ENCODE measurements at places on chromosomes 1 and 21.
A peak's percentile ranks its signal among the peaks of the same experiment; 100 is the strongest.

DNA sequence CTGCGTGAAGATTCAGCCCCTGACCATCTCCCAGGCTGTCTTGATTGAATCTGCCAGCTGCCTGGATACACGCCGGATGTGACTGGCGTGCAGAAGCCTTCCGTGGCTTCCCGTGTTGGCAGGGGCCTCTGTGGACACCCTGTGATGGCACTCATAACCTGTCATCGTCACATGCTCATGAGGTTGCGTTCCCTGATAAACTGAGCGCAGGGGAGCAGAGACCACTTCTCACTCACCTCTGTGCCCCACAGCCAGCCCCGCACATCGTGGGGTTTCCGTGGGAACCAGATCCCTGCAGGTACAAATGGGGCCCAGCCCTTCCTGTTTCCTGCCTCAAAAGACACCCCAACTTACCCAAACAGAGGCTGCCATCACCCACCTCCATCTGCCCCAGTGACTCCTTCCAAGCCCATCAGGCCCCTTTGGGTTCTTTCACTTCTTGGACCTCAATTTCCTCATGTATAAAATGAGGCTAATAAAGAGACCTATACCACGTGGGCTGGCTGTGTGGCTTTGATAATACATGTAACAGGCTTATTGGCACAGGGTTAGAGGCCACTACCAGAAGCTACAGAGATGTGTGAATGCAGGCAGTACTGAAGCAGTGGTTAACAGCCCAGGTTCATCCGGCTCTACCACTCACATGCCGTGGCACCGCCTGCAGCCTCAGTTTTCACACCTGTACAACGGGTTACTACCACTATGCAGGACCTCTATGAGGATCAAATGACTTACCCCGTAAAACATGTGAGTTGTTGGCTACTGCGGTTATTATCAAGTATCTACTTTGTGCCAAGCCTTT lies 23.6 kb downstream of the HTR6 start:
- no peak for DNase-seq
- no peaks in the 10 kb centered on the region for H3K4me1 ChIP-seq

DNA sequence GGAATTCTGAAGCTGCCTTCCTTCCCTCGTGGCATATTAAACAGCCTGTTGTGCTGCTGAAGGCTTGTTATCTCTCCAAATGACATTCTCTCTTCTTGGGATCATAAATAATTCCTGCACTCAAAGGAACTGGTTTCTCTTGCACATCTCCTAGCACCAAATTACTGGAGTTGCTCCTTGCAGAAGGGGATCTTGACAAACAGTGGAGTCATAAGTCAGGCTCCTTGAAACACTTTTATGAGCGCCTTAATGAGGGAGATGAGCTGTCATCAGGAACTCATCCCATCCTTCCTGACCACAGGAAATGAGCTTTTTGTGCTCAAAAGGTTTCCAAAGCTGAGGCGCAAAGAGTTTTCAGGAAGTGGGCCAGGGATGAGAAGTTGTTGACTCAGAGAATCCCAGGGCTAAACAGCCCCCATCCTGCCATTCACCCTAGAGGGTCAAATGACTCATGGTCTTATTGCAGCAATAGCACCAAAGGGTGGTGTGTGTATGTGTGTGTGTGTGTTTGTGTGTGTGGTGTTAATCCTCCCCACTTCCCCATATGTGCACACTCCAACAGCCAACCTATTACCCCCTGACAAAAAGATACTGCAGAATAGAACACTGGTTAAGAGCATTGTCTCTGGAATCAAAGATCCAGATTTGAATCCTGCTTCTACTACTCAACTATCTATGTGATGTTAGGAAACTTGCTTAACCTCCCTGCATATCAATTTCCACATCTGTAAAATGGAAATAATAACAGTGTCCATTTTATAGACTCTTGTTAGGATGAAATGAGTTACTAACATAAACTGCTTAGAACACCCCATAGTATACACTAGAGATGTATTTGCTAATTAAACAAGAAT lies 2.8 kb upstream of the PHC2 start:
- H3K36me3 ChIP-seq, result no peaks in the 10 kb centered on the region
- no peak overlapping the region for H3K4me3 ChIP-seq
- no peaks in the 10 kb centered on the region for H3K27me3 ChIP-seq
- no peak overlapping the region for H3K27ac ChIP-seq

- H3K36me3 ChIP-seq, result no peaks in the 10 kb centered on the region
- DNase-seq, result no peak
- no peaks in the 10 kb centered on the region for H3K27me3 ChIP-seq
- H3K4me1 ChIP-seq, result no peaks in the 10 kb centered on the region
Measured at GRCh38 chr1:80448081-80448480, 1352.7 kb upstream of the ADGRL2 start.

GRCh38 chr1:241706257-241706656 lies 54.2 kb downstream of the WDR64 start:
- DNase-seq, result no peak
- no peak overlapping the region for H3K27ac ChIP-seq
- no peak overlapping the region for H3K4me3 ChIP-seq
- no peaks in the 10 kb centered on the region for H3K27me3 ChIP-seq
- no peaks in the 10 kb centered on the region for H3K36me3 ChIP-seq
- H3K4me1 ChIP-seq, result no peaks in the 10 kb centered on the region

DNA sequence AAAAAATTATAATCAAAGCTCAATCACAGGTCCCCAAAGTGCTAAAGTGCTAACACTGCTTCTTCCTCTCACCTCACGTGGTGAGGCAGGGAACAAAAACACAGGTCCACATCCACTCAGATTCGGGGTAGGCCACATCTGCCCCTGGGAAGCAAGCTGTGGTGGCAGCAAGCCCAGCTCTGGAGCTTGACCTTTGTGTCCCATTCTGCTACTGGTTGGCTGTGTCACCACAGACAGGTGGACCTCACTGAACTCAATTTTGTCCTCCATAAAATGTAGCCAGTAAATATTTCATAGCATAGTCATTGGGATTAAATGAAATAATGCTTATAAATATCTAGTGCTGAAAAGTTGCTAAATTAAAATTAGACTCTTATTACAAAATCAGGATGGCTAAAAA lies 8.5 kb downstream of the AZIN2 start:
- DNase-seq, result no peak
- H3K27ac ChIP-seq, result no peak overlapping the region
- H3K27me3 ChIP-seq, result no peaks in the 10 kb centered on the region
- no peak overlapping the region for H3K4me3 ChIP-seq
- no peaks in the 10 kb centered on the region for H3K36me3 ChIP-seq
- peaks cover 10% of the 10 kb centered on the region for H3K4me1 ChIP-seq

- no peaks in the 10 kb centered on the region for H3K4me1 ChIP-seq
- no peaks in the 10 kb centered on the region for H3K27me3 ChIP-seq
- no peaks in the 10 kb centered on the region for H3K36me3 ChIP-seq
Measured at GRCh38 chr1:48644905-48645605, 131.6 kb downstream of the BEND5 start.

GRCh38 chr1:8728464-8728863 lies 89.0 kb downstream of the RERE start:
- peak; percentile 61 for DNase-seq
- no peak overlapping the region for H3K27ac ChIP-seq
- H3K36me3 ChIP-seq, result no peaks in the 10 kb centered on the region

- H3K4me1 ChIP-seq, result no peaks in the 10 kb centered on the region
- no peaks in the 10 kb centered on the region for H3K36me3 ChIP-seq
- H3K27me3 ChIP-seq, result no peaks in the 10 kb centered on the region
- H3K4me3 ChIP-seq, result no peak overlapping the region
Measured at GRCh38 chr1:65625528-65625927, 167.2 kb upstream of the PDE4B start.

- no peak overlapping the region for H3K27ac ChIP-seq
- no peak for DNase-seq
- H3K36me3 ChIP-seq, result no peaks in the 10 kb centered on the region
Measured at GRCh38 chr1:66833112-66833511, 32.0 kb upstream of the INSL5 start.

GRCh38 chr1:42319871-42320484 lies 15.1 kb downstream of the FOXJ3 start:
- no peaks in the 10 kb centered on the region for H3K36me3 ChIP-seq
- no peaks in the 10 kb centered on the region for H3K4me1 ChIP-seq
- H3K27ac ChIP-seq, result no peak overlapping the region

GRCh38 chr1:5750186-5751162 lies 241.8 kb downstream of the NPHP4 start:
- no peak overlapping the region for H3K4me3 ChIP-seq
- no peak overlapping the region for H3K27ac ChIP-seq
- no peak for DNase-seq
- H3K4me1 ChIP-seq, result no peaks in the 10 kb centered on the region

- no peak for DNase-seq
- no peak overlapping the region for H3K27ac ChIP-seq
- no peaks in the 10 kb centered on the region for H3K36me3 ChIP-seq
- H3K27me3 ChIP-seq, result no peaks in the 10 kb centered on the region
Measured at GRCh38 chr1:196517193-196517592, 91.0 kb downstream of the KCNT2 start.

DNA sequence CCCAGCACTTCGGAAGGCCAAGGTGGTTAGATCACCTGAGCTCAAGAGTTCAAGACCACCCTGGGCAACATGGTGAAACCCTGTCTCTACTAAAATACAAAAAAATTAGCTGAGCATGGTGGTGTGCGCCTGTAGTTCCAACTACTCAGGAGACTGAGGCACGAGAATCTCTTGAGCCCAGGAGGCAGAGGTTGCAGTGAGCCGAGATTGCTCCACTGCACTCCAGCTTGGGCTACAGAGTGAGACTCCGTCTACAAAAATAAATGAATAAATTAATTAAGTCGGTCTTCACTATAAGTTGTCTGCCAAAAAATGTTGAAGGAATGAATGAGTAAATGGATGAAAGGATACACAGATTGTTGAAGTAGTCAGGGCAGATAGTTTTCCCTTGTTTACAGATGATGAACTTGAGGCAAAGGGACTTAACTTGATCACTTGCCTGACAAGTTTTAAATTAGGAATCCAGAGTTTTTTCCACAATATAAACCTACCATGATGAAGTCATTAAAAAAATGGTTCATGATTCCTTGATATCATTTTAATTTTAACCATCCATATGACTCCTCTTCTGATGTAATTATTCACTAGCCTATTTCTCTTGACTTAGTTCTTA lies 130.8 kb downstream of the TLR5 start:
- H3K36me3 ChIP-seq, result no peaks in the 10 kb centered on the region
- no peaks in the 10 kb centered on the region for H3K4me1 ChIP-seq
- no peak for DNase-seq
- H3K27ac ChIP-seq, result no peak overlapping the region

DNA sequence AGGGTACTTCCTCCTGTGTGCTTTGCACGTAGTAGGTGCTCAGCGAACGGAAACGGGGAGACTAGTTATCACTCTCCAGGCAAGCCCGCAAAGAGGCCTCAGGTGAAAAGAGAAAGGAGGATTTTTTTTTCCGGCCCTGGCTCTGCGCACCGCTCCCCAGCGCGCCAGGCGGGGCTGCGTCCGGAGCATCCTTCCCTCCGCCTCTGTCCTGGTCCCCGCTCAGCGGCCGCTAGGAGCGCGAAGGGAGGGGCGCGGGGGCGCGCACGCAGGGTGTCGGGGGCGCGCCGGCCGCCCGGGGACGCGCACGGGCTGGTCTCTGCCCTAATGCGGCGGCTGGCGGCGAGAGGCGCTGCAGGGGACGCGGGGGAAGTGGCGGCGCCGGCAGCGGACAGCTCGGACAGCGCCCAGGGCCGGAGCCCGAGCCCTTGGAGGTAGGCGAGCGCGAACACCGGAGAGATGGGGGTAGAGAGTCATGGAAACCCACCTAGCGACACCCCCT lies 42.3 kb upstream of the NFASC start:
- 0 out of 2 replicates have a peak, but pooled peaks cover 3% of the 10 kb centered on the region for H3K27me3 ChIP-seq
- H3K27ac ChIP-seq, result no peak overlapping the region
- H3K4me1 ChIP-seq, result no peaks in the 10 kb centered on the region
- H3K36me3 ChIP-seq, result no peaks in the 10 kb centered on the region

- H3K4me3 ChIP-seq, result no peak overlapping the region
- no peak for DNase-seq
Measured at GRCh38 chr1:8913457-8913856, 32.2 kb upstream of the CA6 start.

DNA sequence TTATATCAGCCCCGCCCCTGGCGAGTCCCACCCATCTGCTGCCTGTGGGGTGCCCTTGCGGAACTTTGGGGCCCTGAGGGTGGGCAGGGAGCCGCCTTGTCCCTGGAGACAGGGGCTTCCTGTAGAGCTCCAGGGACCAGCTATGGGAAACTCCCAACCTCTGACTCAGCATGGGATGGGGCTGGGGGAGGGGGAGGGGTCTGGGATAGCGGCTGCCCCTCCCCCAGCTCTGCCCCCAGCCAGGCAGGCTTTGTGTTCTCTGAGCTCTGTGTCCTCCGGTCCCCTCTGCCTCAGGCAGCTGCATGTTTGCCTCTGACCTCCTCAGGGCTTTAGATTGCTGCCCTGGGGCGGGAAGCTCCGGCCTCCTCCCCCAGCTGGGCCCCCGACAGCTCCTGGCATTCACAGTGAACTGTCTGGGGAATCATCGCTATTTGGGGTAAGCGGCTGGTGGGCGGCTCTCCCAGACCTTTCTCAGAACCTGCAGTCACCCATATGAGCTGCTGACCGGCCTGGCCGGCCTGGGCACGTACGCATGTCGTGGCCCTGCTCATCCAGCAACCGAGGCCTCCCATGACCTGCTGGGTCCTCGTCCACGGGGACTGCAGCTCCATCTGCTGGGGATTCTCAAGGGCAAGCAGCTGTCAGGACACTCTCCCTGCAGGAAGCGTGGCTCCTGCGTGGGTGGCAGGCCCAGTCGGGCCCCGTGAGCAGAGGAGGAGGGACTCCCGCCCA lies 17.1 kb downstream of the ARHGEF16 start:
- H3K36me3 ChIP-seq, result no peaks in the 10 kb centered on the region
- H3K4me3 ChIP-seq, result no peak overlapping the region
- no peaks in the 10 kb centered on the region for H3K4me1 ChIP-seq
- no peak overlapping the region for H3K27ac ChIP-seq
- H3K27me3 ChIP-seq, result peaks cover 63% of the 10 kb centered on the region
- no peak for DNase-seq

DNA sequence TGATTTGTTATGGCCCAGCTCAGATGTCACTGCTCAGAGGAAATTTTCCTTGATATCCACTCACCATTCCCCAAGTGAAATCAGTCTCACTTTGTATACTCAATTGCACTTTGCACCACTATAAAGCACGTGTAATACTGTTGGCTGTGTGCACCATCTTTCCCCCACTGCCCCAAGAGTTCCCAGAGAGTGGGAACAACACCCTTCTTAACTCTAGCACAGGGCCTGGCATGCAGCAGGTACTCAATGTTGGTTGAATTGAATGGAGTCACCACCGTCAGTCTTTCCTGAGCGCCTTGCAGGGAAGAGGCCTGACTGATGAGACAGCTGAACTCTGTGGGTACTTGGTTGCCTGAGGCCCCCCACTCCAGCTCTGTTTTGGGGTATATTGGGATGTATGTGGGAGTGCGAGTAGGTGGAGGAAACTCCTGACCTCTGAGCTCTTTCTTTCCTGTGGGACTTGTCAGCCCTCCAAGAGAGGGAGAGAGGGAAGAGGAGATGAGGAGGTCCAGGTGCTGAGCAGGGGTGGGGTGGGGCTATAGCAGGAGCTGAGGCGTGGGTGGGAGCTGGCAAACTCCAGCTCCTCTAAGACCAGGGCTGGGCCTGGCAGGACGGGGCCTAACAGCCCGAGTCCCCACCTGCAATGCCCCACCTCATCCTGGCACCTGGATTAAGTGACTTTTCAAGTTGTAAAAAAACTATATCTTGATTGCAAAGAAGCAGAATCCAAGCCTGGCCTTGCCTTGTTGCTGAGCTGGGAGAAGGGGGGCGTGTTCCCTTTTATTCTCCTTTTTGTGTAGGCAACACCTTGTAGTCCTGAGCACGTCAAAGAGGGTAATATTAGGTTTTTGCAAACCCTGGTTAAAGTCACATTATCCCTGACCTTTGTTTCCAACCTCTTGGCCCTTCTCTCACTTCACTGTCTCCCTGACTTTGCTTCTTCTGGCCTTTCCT lies 19.4 kb upstream of the WASF2 start:
- no peak overlapping the region for H3K4me3 ChIP-seq
- DNase-seq, result no peak
- no peaks in the 10 kb centered on the region for H3K4me1 ChIP-seq
- no peaks in the 10 kb centered on the region for H3K27me3 ChIP-seq
